ENCODE measurements at places on chromosomes 5 and 9.

DNA sequence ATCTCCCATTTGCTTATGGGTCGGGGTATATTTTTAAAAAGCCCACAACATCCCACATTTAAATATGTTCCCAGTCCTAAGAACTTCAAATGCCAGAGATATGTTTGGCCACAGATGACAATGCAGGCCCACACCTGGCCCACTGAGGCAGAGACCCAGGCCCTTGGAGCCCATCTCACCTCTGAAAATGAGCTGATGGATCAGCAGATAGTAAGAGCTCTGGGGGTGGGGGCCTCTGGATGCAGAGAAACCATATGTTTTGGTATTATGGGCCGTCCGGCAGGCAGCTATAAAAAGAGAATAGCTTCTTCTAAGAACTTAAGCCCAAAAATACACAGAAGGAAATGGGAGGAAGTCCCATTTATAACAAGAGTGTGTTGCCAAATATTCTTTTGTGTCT lies 256.0 kb downstream of the GRIA1 start:
- no peak for DNase-seq

DNA sequence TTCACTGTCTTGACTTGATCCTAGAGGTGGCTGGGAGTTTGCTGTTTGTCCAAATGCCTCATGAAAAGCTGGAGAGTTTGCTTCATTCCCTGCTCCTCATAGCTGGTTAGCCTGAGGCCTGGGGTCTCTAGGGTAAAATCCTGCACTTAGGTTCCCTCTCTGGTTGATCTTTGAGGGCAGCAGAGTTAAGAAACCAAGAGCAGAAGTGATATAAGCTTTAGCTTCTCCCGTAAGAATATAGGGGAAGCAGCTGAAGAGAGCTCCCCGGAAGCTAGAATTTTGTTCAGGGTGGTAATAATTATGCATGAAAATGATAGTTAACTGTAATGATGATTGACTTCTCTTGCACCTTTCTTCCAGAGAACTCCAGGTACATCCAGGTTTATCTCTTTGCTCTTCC lies 1.4 kb downstream of the FAM53C start:
- DNase-seq: no peak

DNA sequence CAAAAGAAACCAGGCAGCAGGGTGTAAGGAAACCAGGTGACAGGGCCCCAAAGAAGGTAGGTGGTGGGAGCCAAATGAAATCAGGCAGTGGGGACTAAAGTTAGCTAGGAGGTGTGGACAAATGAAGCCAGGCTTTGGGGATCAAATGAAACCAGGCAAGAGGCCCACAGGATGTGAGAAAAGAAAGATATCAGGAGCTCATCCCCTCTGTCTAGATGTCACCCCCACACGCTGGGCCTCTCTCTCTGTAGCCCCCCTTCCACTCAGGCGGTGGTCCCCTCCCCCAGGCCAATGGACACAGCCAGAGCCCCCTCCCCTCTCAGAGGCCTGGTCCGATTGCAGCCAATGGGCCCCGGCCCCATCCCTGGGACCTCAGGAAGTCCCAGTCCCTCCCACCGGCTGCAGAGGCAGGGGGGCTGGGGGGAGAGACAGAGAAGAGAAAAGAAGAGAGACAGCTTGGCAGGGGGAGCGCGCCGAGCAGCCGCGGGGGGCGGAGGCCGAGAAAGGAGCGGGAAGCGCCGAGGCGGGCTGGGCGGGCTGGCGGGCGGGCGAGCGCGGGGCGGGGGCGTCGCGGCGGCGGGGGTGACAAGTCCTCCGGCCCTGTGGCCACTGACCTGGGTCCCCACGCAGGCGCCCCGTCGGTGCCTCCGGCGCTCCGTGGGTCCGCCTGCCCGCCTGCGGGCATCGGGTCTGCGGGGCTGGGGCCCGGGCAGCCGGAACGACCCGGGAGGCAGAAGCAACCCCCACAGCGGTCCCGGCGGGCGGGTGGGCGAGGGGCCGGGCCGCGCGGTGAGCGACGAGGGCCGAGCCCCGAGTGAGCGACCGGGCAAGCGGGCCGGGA lies 11.9 kb downstream of the CNTFR start:
- no peak for DNase-seq

- DNase-seq: no peak
These were observed 670 bp downstream of the EDIL3 start for GRCh38 chr5:84383816-84384603.

GRCh38 chr9:130531670-130532069 lies 47.7 kb upstream of the FUBP3 start:
- DNase-seq: no peak

GRCh38 chr5:158166424-158166823 lies 307.5 kb upstream of the CLINT1 start:
- no peak for DNase-seq

DNA sequence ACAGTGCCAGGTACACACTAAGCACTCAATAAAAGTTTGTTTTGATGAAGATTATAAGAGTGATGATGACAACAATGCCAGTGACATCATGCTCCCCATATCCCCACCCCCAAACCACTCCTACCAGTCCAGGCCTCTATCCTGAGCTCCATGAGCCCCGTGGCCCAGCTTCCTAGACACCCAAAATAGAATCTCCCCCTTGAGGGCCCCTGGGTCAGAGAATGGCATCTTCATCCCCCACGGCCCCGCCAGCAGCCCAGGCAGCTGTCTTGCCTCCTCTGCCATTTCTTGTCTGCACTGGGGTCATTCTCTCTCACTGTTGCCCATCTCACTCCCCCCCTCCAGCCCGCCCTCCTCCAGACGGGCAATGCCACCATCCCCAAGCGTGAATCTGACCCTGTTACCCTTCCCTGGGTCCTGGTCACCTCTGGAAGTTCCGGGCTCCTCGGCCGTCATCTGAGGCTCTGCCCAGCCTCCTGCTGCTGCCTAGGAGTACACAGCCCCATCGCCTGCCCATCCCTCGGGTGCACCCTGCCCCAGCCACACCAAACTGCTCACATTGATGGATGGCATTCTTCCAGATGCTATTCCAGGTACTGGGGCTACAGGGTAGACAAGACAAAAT lies 76.8 kb upstream of the LMX1B start:
- no peak for DNase-seq

DNA sequence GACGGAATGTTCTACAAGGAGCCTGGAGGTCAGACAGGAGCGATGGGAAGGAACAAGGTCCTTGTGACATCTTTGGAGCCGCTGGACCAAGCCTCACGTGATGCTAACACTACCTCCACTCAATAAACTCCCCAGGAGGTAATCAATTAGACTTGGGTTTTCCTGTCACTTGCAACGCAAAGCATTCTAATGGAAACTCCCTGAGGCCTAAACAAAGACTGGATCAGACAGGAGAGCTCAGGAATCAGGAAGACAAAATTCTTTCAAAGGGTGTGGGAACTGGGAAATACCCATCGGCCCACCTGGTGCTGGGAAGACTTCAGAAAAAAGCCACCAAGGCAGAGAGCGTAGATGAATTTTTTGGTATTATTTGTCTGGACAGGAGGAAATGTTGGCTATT lies 22.3 kb upstream of the UNC5A start:
- no peak for DNase-seq

GRCh38 chr5:164346785-164347630 lies 841.6 kb downstream of the MAT2B start:
- DNase-seq: no peak
